Ovary (tissue), 10 donors: ENCODE measurements at places on chromosomes 1 and 21. TPM values are rescaled to one million over a fixed set of nuclear protein-coding genes. Genes with fewer than 3 reads are reported as not detected.

GRCh38 chr1:8667869-8668594 is 149.4 kb downstream of the RERE start:
- H3K27me3 ChIP-seq: no peaks in the 10 kb centered on the region
- no peak for DNase-seq
- no peak overlapping the region for H3K4me3 ChIP-seq

SMIM1 gene
- total RNA-seq: 21.4 TPM

GRCh38 chr1:22177354-22178003 is 34.6 kb upstream of the WNT4 start:
- no peak overlapping the region for H3K27ac ChIP-seq
- H3K4me1 ChIP-seq: no peaks in the 10 kb centered on the region
- DNase-seq: no peak

LENEP gene
- not detected for total RNA-seq

- no peak overlapping the region for H3K27ac ChIP-seq
- DNase-seq: no peak
- H3K36me3 ChIP-seq: no peaks in the 10 kb centered on the region
- no peaks in the 10 kb centered on the region for H3K4me1 ChIP-seq
- H3K4me3 ChIP-seq: no peak overlapping the region
Measured at GRCh38 chr1:242225767-242226573, 227.1 kb upstream of the MAP1LC3C start.

DNA sequence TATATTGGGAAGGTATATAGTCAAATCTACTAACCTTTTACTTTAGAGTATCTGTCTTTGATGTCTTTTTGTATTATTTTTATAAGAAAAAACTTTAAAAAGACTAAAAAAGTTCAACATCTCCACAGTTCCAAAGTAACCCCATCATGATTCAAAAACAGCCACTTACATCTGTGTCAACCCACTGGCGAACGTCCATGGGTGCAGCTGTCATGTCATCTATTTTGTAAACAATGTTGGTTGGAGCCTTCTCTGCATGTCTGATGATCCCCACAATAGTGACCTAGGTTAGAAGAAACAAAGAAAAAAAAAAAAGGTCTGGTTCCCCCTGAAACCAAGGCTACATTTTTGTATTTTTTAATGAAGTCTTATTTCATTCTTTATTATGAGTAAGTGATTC is 28.0 kb upstream of the SMPDL3B start:
- no peak overlapping the region for H3K4me3 ChIP-seq
- no peak for DNase-seq
- no peaks in the 10 kb centered on the region for H3K27me3 ChIP-seq
- no peaks in the 10 kb centered on the region for H3K4me1 ChIP-seq
- no peaks in the 10 kb centered on the region for H3K36me3 ChIP-seq

DNA sequence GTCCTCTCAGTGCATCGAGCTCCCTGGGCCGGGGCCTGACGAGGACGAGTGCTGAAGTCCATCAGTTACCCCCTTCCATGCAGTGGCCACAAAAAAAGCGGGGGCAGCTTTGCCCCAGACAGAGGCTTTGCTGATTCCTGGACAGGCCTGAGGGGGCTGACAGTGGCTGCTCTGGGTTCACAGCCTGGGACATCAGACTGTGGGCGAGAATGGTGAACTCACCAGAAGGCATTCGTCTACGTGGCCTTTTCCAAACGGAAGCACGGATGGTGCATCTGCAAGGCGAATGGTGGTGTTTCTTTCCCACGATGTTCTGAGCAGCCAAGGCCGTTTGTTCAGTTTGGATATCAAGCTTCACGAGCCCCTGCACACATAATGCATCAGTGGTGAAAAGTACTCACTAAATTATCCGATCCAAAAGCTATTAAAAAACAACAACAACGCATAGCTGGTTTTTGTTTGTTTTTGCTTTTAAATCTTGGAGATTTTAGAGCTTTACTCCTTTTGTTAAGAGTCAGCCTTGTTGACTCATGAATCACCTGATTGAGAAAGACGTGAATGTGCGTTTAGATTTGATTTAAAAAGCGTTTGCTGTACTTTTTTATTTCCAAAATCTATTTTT is 6.3 kb upstream of the ZBTB21 start:
- H3K27ac ChIP-seq: no peak overlapping the region
- no peak overlapping the region for H3K4me3 ChIP-seq
- no peak for DNase-seq
- no peaks in the 10 kb centered on the region for H3K4me1 ChIP-seq
- no peaks in the 10 kb centered on the region for H3K36me3 ChIP-seq

- H3K36me3 ChIP-seq: no peaks in the 10 kb centered on the region
- H3K4me3 ChIP-seq: no peak overlapping the region
- H3K27ac ChIP-seq: no peak overlapping the region
- H3K4me1 ChIP-seq: peaks cover 10% of the 10 kb centered on the region
- no peaks in the 10 kb centered on the region for H3K27me3 ChIP-seq
- no peak for DNase-seq
Measured at GRCh38 chr21:45418301-45419071, 13.5 kb downstream of the COL18A1 start.

PCP4L1 gene
- 20.2 TPM for total RNA-seq
